ENCODE measurements at places on chromosomes 6 and 20. TPM values are rescaled to one million over a fixed set of nuclear protein-coding genes. Genes with fewer than 3 reads are reported as not detected.

The DDX43 gene
- total RNA-seq, result 14.4 TPM

The BPIFB2 gene
- not detected for total RNA-seq

The TMEM239 gene
- not detected for total RNA-seq

The CGA gene
- not detected for total RNA-seq

The CLVS2 gene
- not detected for total RNA-seq

The RAB44 gene
- total RNA-seq, result under 0.01 TPM

The APOM gene
- total RNA-seq, result 0.72 TPM

Measured in placental pericyte (primary cell).